NCI-H187 treated with DMSO at 0.1 percent for 48 hours (cell line): ENCODE measurements at places on chromosomes 7 and 10.

GRCh38 chr10:101839002-101839401 is 4.6 kb downstream of the KCNIP2 start:
- DNase-seq = no peak

DNA sequence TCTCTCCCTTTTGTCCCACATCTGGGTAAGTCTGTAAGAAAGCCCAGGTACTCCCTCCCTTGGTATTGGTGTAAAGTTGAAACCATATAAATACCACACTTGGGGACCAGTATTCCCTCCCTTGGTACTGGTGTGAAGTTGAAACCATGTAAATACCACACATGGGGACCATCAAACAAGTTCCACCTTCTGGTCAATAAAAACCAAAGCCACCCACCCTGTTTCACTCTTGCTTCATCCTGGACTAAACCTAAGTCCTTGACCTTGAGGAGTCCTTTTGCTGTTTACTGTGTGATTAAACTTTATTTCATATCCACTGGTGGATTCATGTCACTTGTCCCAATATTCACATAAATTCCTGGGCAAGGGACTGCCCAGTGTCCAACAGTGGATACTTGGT is 8.4 kb downstream of the P4HA1 start:
- DNase-seq = no peak

- DNase-seq = no peak
Observed at GRCh38 chr7:151150388-151150787, 17.1 kb downstream of the GBX1 start.

- no peak for DNase-seq
Observed at GRCh38 chr7:134515569-134516468, 11.5 kb upstream of the AKR1B10 start.

DNA sequence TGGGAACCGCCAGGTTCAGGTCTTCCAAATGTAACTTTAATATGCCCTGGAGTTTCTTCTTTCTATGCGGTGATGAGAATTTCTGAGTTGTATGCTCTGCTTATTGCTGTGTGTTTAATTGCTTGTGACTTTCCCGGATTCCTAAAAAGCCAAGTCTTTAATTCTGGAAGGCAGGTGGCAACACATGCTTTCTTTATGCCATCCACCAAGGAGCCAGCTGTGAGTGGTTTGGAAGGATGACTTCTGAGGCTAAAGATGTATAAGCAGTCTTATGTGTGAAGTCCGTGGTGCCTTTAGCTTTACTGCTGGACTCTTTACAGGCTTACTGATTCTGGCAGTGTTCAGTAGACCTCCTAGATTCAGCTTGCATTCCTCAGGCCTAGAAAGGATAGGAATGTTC is 3.1 kb downstream of the SDK1 start:
- DNase-seq = no peak

DNA sequence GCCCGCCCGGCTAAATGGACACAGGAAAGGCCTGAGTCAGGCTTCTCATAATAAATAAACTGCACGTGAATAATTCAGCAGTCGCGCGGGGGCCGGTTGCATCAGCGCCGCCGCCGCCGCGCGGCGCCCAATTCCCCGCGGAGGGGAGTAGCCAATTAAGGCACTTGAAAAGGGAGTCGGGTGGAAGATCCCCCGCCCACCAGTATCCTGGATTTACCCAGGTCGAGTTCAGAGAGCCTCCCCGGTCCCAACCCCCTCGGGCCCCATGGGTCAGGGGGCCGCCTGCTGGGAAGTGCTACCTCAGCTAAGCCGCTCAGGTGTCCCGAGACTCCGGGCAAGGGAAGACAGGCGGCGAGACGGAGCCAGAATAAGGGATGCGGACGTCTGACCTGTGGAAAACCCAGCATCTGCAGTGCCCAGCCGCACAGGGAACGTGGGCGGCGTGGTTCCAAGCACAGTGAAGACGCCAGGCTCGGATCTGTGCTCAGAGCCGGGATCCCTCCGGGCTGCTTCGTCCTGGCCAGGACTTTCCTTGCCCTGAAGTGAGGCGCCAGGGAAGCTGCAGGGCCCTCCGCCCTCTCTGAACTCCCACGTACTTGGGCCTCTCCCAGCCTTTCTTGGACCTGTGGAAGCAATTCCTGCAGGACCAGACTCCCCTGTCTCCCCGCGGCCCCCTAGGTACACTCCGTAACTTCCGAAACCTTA is 7.3 kb upstream of the LBX1 start:
- no peak for DNase-seq

DNA sequence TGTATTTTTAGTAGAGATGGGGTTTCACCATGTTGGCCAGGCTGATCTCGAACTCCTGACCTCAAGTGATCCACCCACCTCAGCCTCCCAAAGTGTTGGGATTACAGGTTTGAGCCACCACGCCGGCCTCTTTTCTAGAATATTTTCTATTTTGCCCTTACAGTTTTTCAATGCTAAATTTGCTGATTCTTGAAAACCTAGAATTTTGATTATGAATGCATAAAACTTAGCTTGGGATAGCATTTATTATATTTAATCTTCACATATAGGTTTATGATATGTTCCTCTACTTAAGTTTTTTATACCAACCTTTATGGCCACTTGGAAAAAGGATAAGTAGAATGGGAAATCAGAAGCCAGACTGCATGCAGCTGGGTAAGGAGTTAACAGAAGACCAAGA is 2.1 kb downstream of the TMEM60 start:
- no peak for DNase-seq

- DNase-seq = no peak
Observed at GRCh38 chr10:72334825-72335393, 19.8 kb downstream of the DNAJB12 start.

GRCh38 chr7:5596046-5596895 is 172.6 kb upstream of the TNRC18 start:
- DNase-seq = no peak

GRCh38 chr7:82530361-82530760 is 86.8 kb upstream of the CACNA2D1 start:
- DNase-seq = no peak

DNA sequence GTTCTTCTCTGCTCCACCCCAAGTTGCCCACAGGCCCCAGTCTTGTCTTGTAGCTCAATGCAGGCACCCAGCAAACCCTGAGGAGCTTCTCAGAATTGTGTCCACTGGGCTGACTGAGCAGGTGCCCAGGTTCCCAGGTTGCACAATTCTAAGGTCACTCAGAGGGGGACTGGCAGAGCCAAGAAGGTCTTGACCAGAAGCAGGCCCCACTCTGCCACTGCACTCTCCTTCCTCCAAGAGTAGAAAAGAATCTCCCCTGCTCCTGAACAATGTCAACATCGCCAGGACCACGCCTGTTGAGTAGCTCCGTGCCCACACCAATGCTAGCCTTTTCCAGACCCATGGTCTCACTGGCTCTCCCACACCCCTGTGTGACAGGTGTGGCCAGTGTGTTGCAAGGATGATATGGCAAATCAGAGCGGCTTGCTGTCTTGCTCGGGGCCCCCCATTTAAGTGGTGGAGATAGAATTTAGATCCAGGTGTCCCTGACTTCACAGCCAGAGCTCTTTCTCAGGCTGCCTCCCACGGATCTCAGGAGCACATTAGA is 577 bp downstream of the LRRC18 start:
- DNase-seq = no peak

- no peak for DNase-seq
Observed at GRCh38 chr10:48493083-48493871, 111.6 kb downstream of the ARHGAP22 start.

GRCh38 chr10:115975506-115975905 is 297.5 kb downstream of the GFRA1 start:
- no peak for DNase-seq

GRCh38 chr7:15855525-15856109 is 169.1 kb upstream of the MEOX2 start:
- DNase-seq = no peak

DNA sequence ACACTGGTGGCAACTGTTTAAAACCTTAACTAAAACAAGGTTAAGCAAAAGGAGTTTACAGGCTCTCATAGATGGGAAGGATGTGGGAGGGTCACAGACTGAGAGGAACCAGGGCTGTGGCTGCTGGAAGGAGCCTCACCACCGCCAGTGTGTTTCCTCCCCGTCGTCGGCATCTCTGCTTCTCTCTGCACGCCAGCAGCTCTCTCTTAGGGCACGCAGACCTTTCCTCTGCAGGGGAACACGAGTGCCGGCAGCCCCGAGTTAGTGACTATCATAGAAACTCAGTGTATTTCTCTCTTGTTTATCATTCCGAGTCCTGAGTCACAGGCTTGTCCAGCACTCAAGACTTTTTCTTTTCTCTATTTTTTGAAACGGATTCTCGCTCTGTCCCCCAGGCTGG is 8.1 kb upstream of the SH2D4B start:
- no peak for DNase-seq

GRCh38 chr7:50775231-50775630 is 7.5 kb downstream of the GRB10 start:
- no peak for DNase-seq

GRCh38 chr7:148898845-148899484 is 14.9 kb upstream of the EZH2 start:
- no peak for DNase-seq

DNA sequence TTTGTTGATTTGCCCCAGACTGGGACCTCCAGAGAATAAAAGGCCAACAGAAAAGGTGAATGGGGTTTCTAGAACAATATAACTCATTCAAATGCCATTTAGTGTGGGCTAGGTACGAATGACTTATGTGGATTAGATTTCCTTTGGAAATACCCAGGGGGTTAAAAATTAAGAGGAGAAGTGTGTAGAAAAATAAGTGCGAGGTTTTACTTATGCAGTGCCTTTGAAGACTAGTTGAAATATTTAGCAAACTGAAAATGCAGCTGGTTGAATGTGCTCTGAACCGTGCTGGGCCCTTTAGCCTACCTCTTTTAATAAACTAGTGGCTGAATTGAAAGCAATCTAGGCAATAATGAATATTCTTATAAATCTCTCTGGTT is 180.6 kb downstream of the LRMDA start:
- DNase-seq = no peak

- no peak for DNase-seq
Observed at GRCh38 chr7:122847871-122848473, 38.3 kb downstream of the CADPS2 start.

- no peak for DNase-seq
Observed at GRCh38 chr10:19968745-19969144, 152.5 kb downstream of the PLXDC2 start.

- DNase-seq = no peak
Observed at GRCh38 chr10:61871487-61871886, 30.0 kb upstream of the ARID5B start.

DNA sequence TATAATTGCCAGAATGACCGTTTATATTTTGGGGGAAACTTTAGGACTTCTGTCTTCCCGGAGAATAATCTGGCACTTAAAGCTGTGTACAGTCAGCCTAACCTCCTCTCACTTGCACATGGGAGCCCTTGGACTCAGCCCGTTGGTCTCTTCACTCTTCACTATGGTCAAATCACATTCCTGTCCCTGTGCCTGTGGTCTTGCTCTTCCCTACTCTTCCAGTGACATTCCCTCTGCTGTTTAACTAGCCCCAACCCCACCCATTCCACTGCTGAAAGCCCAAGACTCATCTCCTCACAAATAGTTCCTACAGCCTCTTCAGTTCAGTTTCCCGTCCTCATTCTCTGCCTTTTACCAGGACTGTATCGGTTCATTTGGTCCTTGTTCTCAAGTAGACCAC is 135.0 kb downstream of the DYNC1I1 start:
- DNase-seq = peak; percentile 50

DNA sequence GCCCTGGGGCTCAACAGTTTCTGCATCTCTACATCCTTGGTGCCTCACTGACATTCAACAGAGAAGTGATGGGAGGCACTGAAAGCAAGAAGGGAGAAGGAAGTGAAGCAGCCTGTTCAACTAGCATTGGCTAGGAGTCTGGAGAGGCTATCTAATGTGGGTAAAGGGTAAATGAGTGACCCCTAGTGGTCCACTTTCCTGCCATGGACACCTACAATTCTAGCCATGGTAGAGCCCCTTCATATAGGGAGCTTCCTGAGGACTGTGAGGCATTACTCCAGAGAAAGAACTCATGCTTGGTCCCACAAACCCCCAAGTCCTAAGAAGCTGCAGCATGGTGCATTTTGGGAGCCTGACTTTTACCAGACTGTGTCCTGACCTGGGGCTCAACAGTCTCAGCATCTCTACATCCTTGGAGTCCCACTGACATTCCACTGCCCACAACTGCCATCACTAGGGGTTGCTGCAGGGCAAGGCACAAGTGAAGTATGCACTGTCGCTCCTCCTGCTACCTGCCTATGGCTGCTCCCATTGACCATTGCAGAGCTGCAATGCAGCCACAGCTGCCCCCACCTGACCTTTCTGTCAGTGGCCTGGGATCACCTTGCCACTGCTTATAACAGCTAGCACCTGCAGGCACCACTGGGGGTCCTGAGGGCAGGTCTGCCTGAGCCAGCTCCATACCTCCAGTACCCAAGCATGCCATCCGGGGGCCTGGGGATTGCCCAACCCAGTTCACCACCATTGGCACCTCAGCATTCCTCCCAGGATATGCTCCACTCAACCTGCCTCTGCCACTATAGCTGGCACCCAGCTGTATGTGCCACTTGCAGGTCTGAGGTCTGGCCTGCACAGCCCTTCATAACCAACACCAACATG is 44.1 kb upstream of the CDK6 start:
- DNase-seq = no peak

- no peak for DNase-seq
Observed at GRCh38 chr7:461117-461452, 58.6 kb downstream of the PDGFA start.

DNA sequence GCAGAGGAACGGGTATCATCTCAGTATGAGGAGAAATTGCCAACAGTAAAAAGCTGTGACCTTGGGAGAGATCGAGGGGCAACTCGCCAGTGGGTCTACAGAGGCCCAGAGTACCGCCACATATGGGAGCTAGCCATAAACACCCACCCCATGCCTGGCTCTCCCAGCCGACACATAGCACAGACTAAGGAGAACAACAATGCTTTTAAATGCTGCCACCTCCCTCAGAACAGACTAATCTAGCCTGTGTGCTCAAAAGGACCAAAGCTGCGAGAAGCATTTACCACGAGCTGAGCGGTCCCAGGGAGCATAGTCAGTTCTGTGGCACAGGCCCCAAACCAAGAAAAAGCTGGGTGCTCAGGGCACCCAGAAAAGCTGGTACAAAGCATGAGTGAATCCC is 73.3 kb downstream of the LSM5 start:
- no peak for DNase-seq

DNA sequence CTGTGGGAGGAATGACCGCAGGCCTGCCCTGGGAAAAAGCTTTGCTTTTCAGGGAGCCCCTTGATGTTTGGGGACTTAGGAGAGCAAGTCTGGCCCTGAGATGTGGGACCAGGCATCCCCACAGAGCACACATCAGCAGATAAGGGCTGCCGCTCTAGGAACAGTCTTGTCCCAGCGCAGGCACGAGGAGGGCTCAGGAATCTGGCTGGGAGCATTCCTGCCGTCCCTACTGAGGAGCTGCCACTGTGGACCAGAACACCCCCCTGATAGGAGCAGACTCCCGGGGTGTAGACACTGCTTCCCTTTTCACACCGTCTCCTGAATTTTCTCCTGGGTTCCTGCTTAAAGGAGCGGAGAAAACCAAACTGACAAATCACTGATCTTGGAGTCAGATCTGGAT is 232.3 kb downstream of the CUX1 start:
- no peak for DNase-seq

DNA sequence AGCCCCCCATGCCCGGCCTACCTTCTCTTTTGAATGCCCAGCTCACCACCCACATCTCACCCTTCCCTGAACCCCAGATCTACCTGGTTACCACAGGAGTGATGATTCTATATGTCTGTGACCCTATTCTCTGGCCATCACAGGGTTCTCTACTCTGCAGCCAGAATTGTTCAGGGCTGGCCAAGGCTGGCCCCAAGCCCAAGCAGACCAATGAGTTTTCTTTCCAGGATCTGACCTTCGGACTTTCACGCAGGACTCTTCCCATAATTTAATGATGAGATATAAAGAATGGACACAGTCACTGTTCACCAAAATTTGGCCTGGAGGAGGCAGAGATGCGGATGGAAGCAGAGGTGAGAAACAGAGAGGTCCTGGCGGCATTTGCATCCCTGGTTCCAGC is 72.6 kb downstream of the PIP4K2A start:
- DNase-seq = no peak
